ENCODE measurements at places on chromosomes 6 and 20.

- H3K36me3 ChIP-seq = peaks cover 60% of the 10 kb centered on the region
- H3K27ac ChIP-seq = no peak overlapping the region
- no peak overlapping the region for H3K4me3 ChIP-seq
- DNase-seq = no peak
- H3K27me3 ChIP-seq = no peaks in the 10 kb centered on the region
Measured at GRCh38 chr20:16311756-16312155, 261.5 kb downstream of the KIF16B start.

- DNase-seq = no peak
- no peak overlapping the region for H3K27ac ChIP-seq
- no peaks in the 10 kb centered on the region for H3K27me3 ChIP-seq
- H3K4me1 ChIP-seq = no peaks in the 10 kb centered on the region
- H3K36me3 ChIP-seq = no peaks in the 10 kb centered on the region
Measured at GRCh38 chr20:47173596-47174216, 182.8 kb downstream of the ZMYND8 start.

GRCh38 chr20:43506238-43506637 is 1.3 kb upstream of the L3MBTL1 start:
- peaks cover 32% of the 10 kb centered on the region for H3K27me3 ChIP-seq
- no peak overlapping the region for H3K4me3 ChIP-seq
- no peaks in the 10 kb centered on the region for H3K36me3 ChIP-seq
- no peak overlapping the region for H3K27ac ChIP-seq

DNA sequence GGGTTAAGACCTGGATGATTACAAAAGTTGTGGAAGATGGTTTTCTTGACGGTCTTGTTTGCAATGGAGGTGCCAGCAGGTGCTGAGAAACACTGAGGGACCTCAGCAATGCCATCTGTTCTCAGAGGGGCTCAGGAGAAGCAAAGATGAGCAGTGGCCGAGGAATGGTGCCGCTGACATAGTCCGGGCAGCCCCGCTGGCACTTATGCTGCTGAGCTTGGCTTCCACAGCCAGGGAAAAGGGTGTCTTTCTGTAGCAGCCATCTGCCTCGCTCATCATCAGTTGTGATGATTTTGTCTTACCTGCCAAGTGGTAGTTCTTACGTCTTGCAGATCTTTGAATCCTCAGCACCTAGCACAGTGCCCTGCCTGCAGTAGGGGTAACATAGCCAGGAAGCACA is 55.7 kb downstream of the PPP1R14C start:
- H3K4me3 ChIP-seq = no peak overlapping the region
- H3K27me3 ChIP-seq = peaks cover 5% of the 10 kb centered on the region
- no peak overlapping the region for H3K27ac ChIP-seq
- no peaks in the 10 kb centered on the region for H3K36me3 ChIP-seq
- no peak for DNase-seq

GRCh38 chr6:33013608-33014007 is 4.2 kb upstream of the HLA-DOA start:
- H3K27ac ChIP-seq = no peak overlapping the region
- H3K4me1 ChIP-seq = peaks cover 12% of the 10 kb centered on the region
- no peak overlapping the region for H3K4me3 ChIP-seq
- no peak for DNase-seq

DNA sequence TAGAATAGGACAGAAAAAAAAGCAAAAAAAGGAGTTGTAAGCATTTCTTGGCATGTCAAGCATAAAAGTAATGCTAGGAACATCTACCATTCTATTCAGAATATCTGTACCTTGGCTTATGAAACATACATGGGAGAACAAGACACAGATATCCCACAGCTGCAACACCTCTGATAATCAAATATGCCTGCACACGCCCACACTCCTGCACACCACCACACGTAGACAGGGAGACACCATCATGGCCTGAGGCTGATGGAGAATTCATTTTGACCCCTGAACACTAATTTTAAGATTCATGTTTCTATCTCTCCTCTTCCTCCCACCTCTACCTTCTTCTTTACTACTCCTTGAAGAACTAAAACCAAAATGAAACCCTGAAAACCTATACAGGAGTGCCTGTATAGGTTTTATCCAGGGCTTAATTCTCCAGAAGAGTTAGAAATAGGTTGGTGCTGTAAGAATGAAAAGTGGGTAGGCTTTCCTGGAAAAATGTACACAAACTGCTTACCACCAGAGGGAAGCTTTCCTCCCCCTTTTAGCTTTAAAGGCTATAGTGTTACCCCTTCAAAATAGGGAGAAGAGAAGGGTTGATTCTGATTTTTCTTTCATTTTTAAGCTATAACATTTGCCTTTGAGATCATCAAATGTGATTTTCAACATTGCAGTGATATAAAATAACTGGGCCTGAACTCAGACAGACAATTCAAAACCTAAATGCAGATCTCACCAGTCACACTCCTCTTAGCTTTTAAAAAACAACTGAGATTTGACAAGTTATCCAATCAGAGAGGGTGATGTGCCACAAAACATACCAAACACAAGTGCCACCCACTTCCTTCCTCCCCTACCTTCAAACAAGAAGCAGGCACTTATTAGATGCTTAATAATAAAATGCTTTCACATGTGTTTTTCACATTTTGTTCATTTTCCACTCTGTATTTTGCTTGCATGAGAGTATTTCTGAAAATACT is 57.9 kb downstream of the ELOVL5 start:
- peaks cover 41% of the 10 kb centered on the region for H3K36me3 ChIP-seq
- no peak overlapping the region for H3K4me3 ChIP-seq
- no peaks in the 10 kb centered on the region for H3K27me3 ChIP-seq
- DNase-seq = no peak
- peak overlapping the region; percentile 57 for H3K27ac ChIP-seq

DNA sequence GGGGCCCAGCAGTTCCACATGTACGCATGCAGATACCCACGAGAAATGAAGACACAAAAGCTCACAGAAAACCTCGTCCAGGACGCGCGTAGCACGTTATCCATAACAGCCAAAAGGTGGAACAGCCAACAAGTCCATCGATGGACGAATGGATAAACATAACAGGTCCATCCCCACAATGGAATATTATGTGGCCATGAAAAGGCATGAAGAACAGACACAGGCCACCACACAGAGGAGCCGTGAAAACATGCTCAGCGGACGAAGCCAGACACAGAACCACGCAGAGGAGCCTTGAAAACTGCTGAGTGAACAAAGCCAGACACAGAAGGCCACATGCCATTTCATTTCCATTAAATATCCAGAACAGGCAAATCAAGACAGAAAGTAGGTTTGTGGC is 38.0 kb downstream of the SLC2A4RG start:
- H3K4me3 ChIP-seq = no peak overlapping the region
- H3K4me1 ChIP-seq = peaks cover 11% of the 10 kb centered on the region
- no peaks in the 10 kb centered on the region for H3K27me3 ChIP-seq
- H3K27ac ChIP-seq = no peak overlapping the region
- no peak for DNase-seq
- H3K36me3 ChIP-seq = no peaks in the 10 kb centered on the region

DNA sequence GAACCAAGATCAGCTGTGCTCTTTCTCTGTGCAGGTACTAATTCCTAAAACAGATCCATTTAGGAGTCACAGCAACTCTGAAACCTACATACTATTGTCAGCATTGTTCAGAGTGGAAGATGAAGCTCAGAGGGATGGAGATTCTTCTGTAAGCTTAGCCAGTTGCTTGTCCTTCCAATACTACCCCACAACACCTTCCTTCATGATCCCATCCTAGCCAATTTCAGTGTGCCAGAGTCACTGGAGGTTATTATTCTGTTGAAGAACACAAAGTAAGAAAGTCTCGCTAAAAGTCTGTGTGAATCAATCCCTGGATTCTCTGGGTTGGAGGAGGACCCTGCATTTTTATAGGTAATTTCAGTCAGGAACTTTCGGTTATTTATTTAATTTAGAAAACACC is 2.3 kb downstream of the POPDC3 start:
- H3K36me3 ChIP-seq = no peaks in the 10 kb centered on the region
- H3K27ac ChIP-seq = no peak overlapping the region
- peaks cover 45% of the 10 kb centered on the region for H3K27me3 ChIP-seq
- H3K4me1 ChIP-seq = no peaks in the 10 kb centered on the region

GRCh38 chr6:116667623-116668022 is 943 bp downstream of the ZUP1 start:
- H3K36me3 ChIP-seq = peaks cover 15% of the 10 kb centered on the region
- no peaks in the 10 kb centered on the region for H3K27me3 ChIP-seq
- no peak for DNase-seq

- peaks cover 30% of the 10 kb centered on the region for H3K36me3 ChIP-seq
- no peak for DNase-seq
- H3K27me3 ChIP-seq = no peaks in the 10 kb centered on the region
Measured at GRCh38 chr6:152129691-152130151, 322.2 kb downstream of the ESR1 start.

DNA sequence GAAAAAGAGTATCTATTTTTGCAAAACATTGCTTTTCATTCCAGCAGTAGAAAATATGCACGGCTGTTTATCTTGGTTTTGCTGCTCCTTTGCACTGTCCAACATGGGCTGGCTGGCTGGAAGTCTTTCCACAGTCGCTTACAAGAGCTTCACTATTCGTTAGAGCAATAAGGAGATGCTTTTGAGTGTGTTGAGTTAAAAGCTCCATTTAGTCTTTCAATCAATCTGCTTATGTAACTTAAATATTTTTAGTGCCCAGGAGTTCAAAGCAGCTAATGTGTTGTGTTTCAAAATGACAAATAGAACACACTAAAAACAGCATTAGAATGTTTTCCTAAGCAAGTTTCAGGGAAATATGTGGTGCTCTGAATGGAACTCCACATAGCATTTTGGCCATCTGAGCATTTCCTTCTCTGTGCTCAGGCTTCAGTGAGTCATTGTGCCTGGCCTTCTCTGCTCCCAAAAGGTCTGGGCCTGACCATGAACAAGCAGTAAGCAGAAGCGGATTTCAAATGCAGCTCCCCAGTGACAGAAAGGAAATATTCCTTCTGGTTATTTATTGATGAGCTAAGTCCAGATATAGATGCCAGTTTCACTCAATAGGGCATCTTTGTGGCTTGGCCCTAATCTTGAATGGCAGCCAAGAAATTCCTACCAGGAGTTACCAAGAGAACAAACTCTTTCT is 580.3 kb downstream of the TENT5A start:
- no peaks in the 10 kb centered on the region for H3K36me3 ChIP-seq

GRCh38 chr6:43608310-43608763 is 20.7 kb downstream of the GTPBP2 start:
- no peak overlapping the region for H3K27ac ChIP-seq
- no peak overlapping the region for H3K4me3 ChIP-seq
- DNase-seq = peak; percentile 75
- H3K4me1 ChIP-seq = peaks cover 2% of the 10 kb centered on the region
- no peaks in the 10 kb centered on the region for H3K27me3 ChIP-seq

DNA sequence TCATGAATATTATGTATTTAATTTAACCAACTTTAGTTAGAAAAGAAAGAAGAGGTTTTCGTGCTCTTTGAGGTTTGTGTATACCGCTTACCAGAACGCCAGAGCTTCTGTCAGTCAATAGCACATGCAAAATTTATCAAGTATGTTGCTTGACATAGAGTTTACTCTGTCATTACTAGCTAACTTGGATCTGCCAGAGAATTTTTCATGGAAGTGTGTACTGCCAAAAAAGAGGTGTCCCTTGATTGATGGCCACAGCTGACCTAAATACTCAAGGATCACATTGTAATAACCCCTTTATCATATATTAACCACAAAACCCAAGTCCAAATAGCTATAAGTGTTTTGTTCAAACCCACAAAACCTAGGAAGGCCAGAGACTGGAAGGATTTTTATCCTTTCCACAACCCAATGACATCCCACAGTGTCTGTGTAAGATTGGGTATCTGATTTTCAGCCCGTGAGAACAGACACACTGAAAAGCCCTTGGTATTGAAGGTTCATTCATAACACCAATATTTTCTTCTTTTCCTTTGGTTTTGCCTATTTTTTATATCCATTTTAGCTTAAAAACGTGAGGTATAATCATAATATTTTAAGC is 194.0 kb upstream of the EYA4 start:
- H3K4me3 ChIP-seq = no peak overlapping the region
- no peaks in the 10 kb centered on the region for H3K36me3 ChIP-seq
- no peak for DNase-seq
- peaks cover 2% of the 10 kb centered on the region for H3K27me3 ChIP-seq
- no peak overlapping the region for H3K27ac ChIP-seq

DNA sequence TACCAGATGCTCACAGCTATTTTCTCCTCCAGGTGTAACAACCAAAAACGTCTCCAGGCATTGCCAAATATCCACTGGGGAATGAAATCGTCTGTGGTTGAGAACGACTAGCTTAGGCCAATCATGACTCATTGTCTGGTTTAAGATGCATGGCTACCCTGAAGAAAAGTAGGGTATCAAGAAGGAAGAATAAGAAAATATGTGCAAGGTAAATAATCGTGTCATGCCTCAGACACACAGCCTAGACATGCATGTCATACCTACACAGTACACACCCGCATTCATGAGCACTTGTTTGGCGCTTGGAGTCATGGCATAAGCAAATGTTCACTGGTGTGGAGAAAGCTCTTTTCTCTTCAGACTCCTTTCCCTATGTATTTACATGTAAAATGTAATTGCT is 745.7 kb downstream of the MAFB start:
- no peak overlapping the region for H3K4me3 ChIP-seq
- no peaks in the 10 kb centered on the region for H3K36me3 ChIP-seq
- no peak for DNase-seq
- no peak overlapping the region for H3K27ac ChIP-seq
- no peaks in the 10 kb centered on the region for H3K4me1 ChIP-seq

DNA sequence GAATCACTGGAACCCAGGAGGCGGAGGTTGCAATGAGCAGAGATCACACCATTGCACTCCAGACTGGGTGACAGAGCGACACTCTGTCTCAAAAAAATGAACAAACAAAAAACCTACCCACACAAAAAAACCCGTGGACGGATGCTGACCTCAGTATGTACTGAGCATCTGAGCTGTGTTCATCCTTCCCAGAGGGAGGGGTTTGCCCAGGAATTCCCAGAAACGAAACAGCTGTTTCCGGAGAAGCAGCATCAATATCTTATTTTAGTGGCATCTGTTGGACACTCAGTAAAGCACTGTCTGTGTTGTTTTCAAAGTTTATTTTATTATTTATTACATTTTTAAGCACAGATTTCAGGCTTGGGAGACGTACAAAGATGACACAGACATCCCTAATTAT is 18.7 kb downstream of the NANP start:
- no peak for DNase-seq
- H3K27me3 ChIP-seq = no peaks in the 10 kb centered on the region
- H3K36me3 ChIP-seq = peaks cover 2% of the 10 kb centered on the region
- no peak overlapping the region for H3K27ac ChIP-seq
- no peak overlapping the region for H3K4me3 ChIP-seq
- peaks cover 4% of the 10 kb centered on the region for H3K4me1 ChIP-seq

DNA sequence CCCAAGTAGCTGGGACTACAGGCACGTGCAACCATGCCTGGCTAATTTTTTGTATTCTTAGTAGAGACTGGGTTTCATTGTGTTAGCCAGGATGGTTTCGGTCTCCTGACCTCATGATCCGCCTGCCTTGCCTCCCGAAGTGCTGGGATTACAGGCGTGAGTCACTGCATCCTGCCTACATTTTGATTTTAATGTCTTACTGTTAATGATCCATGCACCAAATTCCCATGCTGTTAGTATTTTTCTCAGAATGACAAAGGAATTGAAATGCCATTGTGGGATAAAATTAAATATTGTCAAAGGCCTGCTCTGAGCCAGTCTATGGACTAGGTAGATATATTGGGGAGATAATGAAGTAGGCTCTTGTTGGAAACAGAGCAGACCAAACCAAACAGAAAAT is 28.2 kb downstream of the CBFA2T2 start:
- DNase-seq = no peak
- no peaks in the 10 kb centered on the region for H3K36me3 ChIP-seq
- no peaks in the 10 kb centered on the region for H3K27me3 ChIP-seq

Data from activated naive CD4-positive, alpha-beta T cell treated with anti-CD3 and anti-CD28 coated beads for 36 hours (primary cell).